ENCODE measurements at places on chromosomes 5 and 9.

DNA sequence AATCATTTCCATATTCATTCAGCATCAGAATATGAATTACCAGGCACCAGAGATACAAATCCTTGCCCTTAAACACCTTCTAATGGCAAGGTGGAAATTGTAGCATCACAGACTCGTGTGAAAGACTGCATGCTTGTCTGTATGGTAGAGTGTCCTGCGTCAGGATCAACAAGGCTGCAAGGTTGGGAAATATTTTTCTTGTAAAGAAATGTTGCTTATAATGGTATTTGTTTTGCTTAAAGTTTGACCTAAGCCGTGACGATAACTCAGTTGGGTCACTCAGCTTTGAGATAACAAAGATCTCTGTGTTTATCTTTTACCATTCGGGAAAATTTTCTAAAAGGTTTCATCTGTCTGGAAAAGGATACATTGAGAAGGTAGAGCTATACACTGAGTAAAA lies 87.6 kb downstream of the BASP1 start:
- no peak for DNase-seq

DNA sequence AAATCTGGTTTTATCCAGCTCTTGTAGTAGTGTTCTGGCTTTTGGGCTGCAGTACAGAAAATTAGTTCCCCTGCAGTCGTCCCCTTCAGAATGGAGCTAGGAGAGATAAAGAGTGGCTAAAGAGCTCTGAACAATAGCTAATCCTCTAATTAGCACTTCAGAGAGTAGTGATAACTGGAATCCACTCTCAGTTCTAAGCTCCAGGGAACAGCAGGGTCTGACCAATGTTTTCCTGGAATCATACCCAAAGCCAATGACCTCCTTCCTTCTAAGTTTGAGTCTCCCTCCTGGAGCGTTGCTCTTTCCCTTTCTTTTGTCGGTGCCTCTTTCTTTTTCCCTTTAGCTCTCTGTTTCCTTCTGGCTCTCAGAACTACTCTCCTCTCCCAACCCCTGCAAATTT lies 47.4 kb downstream of the MFAP3 start:
- DNase-seq = no peak

GRCh38 chr9:127102176-127102575 lies 20.3 kb downstream of the ANGPTL2 start:
- DNase-seq = no peak

DNA sequence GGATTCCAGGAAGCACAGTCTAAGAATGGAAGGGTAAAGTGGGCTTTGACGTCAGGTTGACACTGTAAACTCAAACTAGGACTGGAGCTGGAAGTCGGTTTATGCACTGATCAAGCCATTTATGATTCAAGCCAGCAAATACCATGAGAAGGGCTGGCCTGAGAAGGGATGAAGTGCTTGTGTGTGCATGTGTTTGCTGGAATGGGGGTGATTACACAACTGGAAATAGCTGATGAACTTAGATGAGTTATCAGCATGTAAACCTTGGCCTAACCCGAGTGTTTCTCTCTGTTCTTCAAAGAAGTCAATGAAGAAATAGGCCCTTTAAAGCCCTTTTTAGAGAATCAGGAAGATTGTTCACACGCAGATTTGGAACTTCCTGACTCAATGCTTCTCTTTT lies 287.6 kb downstream of the RFX3 start:
- no peak for DNase-seq

GRCh38 chr5:160547872-160548271 lies 126.2 kb downstream of the PTTG1 start:
- no peak for DNase-seq
